NB4 (cell line): ENCODE measurements at places on chromosomes 11 and 22.

- DNase-seq, result no peak
These were observed 478.1 kb upstream of the CHORDC1 start for GRCh38 chr11:90700789-90701439.

GRCh38 chr11:94787801-94788200 is 19.6 kb downstream of the AMOTL1 start:
- no peak for DNase-seq

- no peak for DNase-seq
These were observed 8.7 kb upstream of the CALCA start for GRCh38 chr11:14980854-14981253.

DNA sequence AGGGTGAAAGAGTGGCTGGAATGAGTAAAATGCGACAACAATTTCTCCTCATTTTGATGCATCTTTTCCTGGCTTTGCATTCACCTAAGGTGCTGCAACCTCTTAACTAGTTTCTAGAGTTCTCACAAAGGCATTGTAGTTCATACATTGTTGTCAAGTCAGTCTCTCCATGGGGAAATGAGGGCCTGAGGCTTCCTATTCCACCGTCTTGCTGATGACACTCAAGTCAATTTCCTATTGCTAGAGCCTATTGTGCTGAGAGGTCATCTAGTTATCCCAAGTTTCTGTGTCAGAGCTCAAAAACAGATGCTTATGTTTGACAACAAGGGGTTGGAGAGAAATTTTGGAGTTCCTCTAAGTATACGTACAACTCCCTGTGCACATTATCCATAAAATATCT is 11.6 kb upstream of the MS4A6A start:
- peak; percentile 36 for DNase-seq

- peak; percentile 12 for DNase-seq
These were observed 34.9 kb downstream of the SYN3 start for GRCh38 chr22:33023153-33023827.

- DNase-seq, result no peak
These were observed 36.2 kb upstream of the BRSK2 start for GRCh38 chr11:1353383-1354124.

DNA sequence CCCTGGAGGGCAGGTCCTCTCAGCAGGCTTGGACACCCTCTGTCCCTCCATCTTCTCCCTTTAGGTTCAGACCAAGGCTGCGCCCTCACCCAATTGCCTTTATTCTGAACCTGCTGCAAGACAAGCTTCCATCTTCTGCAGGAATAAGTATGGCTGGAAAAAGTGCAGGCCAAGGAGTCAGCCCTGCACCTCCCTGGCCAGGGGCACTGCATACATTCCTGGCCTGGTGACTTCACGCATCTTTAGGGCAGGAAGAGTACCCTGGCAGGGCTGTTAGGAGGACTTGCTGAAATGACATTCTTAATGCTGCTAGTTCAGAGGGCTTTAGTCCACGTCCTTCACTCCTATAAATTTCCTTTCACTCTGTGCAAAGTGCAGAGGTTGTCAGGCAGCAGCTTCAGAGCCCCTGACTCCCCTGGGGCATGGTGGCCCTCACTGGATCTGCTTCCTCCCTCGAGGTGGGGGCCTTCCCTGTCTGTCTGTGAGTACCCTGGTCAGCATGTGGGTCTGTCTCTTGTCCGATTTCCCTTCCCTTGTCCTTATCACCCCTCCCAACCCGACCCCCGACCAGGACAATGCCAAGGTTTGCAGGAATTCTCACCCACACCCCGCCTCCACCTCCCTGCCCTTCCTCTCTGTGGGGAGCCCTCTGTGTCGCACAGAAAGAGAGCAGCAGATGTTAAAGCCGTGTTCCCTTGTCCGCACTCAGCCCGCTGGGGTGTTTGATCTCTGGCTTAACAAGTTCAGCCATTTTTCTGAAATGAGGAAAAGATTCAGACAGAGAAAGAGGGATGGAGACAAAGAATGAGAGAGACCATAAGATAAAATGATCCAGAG is 124.5 kb upstream of the SYT13 start:
- DNase-seq, result peak; percentile 26
